ENCODE measurements at places on chromosomes 13 and 19. TPM values are rescaled to one million over a fixed set of nuclear protein-coding genes. Genes with fewer than 3 reads are reported as not detected.

The KIR3DL2 gene
- not detected for total RNA-seq

- peak; percentile 84 for DNase-seq
Measured at GRCh38 chr13:114099191-114099590, 33.2 kb downstream of the RASA3 start.

GRCh38 chr13:100854006-100854405 lies 179.4 kb upstream of the TMTC4 start:
- no peak for DNase-seq

DNA sequence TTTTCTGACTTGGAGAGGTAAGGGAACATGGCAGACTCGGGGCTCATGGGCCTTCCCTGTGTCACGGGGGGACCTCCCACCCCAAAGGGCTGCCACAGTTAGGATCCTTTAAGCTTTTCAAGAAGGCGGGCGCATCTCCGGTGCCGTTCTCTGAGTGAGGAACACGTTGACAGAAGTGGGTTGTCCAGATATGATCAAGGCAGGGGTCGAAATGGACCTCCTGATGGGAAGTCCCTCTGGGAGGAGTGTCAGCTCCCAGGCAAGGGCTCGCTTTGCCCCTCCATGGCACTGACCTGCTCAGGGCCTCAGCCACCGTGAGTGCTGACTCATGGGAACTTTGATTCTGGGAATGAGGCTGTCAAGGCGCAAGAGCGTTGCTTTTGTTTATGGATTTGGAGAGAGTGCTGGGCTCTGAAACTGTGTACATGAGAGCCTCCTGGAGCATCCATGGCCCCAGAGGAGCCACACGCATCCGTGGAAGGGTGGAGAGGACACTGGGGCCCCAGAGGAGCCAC lies 6.5 kb upstream of the TEX29 start:
- DNase-seq = no peak

DNA sequence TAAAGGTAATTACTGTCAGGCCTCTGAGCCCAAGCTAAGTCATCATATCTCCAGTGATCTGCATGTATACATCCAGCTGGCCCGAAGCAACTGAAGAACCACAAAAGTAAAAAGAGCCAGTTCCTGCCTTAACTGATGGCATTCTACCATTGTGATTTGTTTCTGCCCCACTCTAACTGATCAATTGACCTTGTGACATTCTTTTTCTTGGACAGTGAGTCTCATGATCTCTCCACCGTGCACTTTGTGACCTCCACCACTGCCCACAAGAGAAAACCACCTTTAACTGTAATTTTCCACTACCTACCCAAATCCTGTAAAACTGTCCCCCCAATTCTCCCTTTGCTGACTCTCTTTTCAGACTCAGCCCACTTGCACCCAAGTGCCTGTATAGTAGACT lies 17.2 kb upstream of the CXCL17 start:
- DNase-seq = no peak

- no peak for DNase-seq
Measured at GRCh38 chr13:32910530-32910929, 105.7 kb upstream of the KL start.

GRCh38 chr19:30710721-30711120 lies 338.5 kb downstream of the ZNF536 start:
- no peak for DNase-seq

- no peak for DNase-seq
Measured at GRCh38 chr13:27419328-27419727, 5.1 kb upstream of the GTF3A start.

All from H4 (cell line).